ENCODE measurements at places on chromosomes 2 and 18.

DNA sequence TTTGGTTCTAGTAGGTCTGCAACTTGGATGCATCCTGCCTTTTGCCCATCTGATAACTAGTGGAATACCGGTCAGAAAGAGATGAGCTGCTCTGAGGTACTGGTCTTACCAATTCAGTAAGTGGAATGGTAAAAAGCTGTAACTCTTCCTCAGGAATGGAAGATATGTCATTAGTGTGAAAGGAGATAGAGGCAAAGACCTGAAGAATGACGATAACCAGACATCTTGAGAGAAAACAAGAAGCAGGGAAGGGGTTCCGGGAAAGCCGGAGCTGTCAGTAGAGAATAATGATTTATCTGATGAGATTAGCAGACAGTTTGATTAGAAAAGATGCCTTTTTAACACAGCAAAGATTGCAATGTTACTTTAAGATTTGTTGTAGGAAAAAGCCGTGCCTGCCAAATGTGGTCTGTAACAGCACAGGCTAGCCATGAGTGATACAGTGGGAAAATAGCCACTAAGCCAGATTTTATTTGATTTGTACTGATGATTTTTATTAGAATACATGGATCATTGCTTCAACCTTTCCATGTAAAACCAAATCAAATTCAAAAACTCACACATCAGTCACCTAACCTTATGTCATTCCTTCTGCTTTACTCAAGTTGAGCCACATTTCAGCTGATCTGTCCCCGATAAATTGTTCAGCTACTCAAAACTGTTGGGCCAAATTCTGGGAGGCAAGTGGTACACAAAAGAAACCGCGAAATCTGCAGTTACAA, 110.0 kb downstream of the TCF4 start:
- no peak for DNase-seq

- no peak for DNase-seq
These were observed 33.5 kb downstream of the LGALSL start for GRCh38 chr2:64487256-64488049.

GRCh38 chr18:48138210-48138609, 207.8 kb upstream of the SMAD2 start:
- DNase-seq, result no peak

GRCh38 chr18:62545098-62545497, 22.3 kb downstream of the ZCCHC2 start:
- DNase-seq, result no peak

DNA sequence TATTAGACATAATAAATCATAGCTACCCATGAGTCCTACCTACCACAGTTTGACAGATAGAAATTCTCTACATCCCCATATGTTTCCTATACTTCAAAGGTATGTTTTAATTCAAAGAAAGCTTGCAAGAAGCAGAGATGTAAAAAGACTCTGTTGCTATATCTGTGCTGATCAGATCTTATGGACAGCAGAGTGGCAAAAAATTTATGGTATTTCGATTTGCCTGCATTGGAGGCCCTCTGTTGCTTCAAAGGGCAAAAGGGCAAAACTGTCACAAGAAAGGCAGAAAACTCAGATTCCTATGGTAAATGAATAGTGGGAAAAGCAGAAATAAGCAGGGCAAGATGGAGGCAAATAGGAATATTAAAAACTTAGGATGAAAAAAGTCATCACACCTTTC, 447.8 kb upstream of the SPHKAP start:
- no peak for DNase-seq

DNA sequence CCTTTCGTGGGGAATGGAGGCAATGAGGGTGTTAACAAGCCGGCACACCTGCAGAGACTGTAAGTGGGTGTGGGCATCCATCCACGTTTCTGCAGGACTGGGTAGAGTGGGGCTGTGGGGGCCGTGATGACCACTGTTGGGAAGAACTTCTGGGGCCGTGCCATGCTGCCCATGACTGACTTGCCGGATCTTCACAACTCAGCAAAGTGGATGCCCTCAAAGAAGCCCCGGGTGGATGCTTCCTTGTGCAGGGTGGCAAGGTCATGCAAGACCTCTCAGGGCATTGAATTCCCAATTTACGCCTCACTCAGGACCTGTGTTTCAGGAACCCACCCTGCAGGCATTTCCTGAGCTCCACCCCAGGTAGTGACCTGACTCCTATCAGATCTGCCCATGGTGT, 143.5 kb upstream of the TPO start:
- no peak for DNase-seq

DNA sequence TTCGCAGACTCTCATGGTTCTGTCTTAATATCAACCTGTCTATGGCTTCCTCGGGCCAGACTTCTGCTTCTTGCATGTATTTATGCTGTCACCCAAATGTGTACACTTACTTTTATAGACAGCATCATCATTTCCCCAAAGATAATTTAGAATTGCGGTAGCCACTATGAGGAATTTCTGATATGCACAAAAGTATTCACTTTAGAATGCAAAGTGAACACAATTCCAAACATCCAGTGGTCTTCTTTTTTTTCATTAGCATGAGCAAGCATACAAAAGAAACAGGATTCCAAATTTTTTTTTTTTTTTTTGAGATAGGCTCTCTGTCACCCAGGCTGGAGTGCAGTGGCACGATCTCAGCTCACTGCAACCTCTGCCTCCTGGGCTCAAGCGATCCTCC, 21.0 kb upstream of the MCFD2 start:
- DNase-seq, result no peak

GRCh38 chr18:58761241-58761969, 90.1 kb downstream of the MALT1 start:
- no peak for DNase-seq

- no peak for DNase-seq
These were observed 190.5 kb upstream of the EPAS1 start for GRCh38 chr2:46106690-46107089.

GRCh38 chr2:98761267-98761781, 30.4 kb upstream of the MGAT4A start:
- peak; percentile 62 for DNase-seq

DNA sequence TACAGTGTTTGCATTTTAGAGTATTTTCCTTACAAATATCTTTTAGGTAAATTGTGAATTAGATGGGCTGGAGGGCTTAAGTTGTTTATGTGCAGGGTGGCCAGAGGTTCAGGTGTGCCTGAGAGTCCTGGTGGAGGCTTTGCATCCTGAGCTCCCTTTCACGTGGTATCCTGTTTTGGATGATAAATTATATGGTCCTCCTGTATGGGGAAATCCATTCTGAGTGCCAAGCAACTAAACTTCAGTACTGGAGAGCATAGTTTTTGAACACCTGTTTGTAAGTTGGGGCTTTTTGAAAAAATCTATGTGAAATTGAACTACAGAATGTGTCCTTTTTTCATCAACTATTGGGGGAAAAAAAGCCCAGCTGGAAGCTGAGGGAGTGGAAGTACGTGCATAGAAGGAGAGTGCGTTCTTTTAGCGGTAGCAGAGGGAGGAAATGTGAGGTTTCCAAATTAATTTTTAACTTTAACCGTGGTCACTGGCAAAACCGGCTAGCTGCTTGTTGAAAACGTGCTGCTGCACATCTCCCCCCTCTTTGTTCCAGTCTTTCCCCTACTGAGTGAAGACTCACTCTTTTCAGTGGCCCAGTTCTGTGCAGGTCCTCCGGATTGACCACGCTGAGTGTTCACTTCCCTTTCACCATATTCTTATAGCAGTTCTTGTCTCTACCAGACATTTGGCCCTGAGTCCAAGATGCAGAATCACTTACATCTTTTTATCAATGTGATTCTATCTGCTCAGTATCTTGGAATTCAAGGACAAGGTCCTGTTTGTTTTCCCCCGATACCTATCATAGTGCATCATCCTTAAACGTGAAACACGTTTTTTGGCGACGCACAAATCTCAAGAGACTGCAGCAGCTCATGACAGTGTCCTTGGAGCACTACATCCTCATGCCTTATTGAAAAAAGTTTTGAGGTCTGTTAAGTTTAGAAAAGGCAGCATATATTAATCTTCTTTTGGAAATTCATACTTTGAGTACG, 15.3 kb downstream of the CNOT11 start:
- no peak for DNase-seq

- no peak for DNase-seq
These were observed 40.3 kb downstream of the LHCGR start for GRCh38 chr2:48715042-48715899.

GRCh38 chr2:175567435-175568061, 386.0 kb upstream of the ATP5MC3 start:
- DNase-seq, result no peak

DNA sequence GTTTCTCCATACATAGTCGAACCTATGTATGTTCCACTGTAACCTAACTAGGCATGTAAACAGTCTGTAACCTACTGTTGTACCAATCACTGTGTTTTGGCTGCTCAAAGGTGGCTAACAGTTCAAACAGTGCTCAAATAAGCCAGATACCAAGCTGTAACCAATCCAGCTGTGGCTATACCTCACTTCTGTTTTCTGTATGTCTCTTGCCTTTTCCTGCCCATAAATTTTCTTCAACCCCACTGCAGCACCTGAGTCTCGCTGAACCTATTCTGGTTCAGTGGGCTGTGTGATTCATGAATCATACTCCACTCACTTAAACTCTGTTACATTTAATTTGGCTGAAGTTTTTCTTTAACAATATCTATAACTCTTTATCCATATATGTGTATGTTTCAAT, 340.7 kb downstream of the LPIN1 start:
- no peak for DNase-seq

DNA sequence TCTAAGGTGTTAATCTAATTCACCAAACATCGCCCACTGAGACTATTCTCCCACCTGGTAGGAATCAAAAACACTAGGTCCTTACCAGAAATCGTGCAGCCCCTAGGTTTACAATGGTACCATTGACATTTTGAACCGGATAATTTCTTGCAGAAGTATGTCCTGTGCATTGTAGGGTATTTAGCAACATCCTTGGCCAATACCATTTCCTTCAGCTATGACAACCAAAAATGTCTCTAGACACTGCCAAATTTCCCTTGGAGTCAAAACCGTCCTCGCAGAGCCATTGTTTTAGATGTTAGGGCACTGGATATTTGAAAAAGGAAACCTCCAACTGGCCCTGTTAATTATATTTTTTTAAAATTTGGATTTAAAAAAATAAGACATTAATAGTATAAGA, 3.8 kb downstream of the VPS54 start:
- DNase-seq, result no peak

- DNase-seq, result no peak
These were observed 37.9 kb downstream of the B4GALT6 start for GRCh38 chr18:31646332-31647126.

- DNase-seq, result no peak
These were observed 28.9 kb downstream of the TOGARAM2 start for GRCh38 chr2:29009711-29010677.

GRCh38 chr18:22817844-22818243, 115.3 kb upstream of the RBBP8 start:
- DNase-seq, result no peak

GRCh38 chr18:59109375-59109774, 30.3 kb upstream of the SEC11C start:
- DNase-seq, result no peak

DNA sequence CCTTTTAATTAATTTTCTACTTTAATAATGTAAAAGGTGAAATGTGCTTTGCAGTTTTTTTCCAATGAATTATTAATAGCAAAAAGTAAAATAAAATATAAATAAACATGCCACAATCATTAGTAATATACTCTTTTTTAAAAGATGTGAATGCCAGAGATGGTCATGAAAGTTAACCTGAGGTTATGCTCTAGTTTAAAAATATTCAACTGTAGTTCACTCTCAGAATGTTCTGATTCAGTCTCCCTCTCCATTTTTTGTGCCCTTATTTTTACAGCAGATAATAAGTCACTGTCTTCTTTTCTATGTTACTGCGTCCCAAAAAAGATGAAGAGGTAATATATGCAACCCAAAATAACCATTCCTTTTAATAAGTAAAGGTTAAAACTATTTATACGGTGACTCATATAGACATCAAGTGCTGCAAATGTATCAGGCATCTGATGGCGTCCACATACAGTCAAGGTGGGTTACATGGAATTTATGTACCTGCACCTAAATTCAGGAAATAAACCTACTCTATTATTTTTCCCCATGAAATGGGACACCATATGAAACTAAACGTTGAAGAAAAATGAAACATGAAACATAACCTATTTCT, 153.6 kb upstream of the ZNF804A start:
- DNase-seq, result no peak

DNA sequence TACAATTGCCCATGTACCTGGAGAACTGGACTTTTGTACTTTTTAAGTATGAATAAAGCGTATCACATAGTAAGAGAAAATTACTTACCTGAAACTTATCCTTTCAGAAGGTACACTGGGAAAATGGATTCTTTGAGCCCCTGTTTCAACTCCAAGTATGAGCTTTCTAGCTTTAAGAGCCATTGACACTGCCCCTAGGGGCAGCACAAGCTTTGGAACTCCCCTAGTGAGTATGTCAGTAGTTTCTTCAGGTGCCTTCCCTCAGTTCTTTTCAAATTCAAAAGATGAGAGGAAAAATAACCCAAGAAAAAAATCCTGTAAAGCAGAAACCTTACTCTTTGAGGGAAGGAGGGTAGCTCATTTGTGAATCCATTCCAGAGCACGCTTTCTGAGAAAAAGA, 124.1 kb downstream of the MEMO1 start:
- DNase-seq, result no peak
